DMS79 treated with DMSO at 0.1 percent for 48 hours (cell line): ENCODE measurements at places on chromosomes 1 and 21.

GRCh38 chr1:110706621-110707020 lies 31.9 kb upstream of the KCNA3 start:
- DNase-seq = no peak

- peak; percentile 73 for DNase-seq
Measured at GRCh38 chr1:229037806-229038405, 233.0 kb upstream of the RAB4A start.

DNA sequence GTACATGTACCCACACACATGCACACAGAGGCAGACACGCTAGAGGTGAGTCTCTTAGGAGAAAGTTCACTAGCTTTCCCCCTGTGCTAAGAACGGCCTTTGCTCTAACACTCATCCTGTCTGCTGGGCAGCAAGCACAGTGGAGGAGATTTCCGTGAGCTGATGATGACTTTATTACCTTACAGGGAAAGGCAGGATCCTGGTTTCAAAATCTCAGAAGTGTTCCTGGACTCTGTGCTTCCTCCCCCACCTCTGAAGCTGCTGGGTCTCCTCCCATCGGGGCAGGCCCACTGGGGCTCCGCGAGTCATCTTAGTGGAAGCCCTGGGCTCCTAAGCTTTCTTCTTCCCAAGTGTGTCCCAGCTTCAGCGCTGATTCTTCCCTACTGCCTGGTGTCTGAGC lies 2.7 kb downstream of the FAM3B start:
- no peak for DNase-seq

DNA sequence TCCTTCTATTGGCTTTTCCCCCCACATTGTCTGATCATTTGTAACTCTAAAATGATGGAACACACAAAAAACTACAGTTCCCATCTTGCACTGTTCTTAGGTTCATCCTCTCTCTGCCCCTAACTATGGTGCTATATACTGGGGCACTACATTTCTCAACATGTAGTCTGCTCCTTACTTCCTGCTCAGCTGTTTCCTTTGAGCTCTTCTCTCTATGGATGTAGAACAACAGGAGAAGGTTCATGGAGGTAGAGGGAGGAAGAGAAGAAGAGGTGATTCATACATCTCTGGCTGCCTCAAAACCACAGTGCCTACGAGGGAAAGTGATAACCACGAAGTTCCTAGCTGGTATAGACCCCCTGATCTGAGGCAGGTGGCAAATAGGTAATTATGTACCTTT lies 7.0 kb upstream of the C1orf146 start:
- DNase-seq = no peak

- no peak for DNase-seq
Measured at GRCh38 chr1:201180901-201181300, 9.7 kb upstream of the IGFN1 start.

DNA sequence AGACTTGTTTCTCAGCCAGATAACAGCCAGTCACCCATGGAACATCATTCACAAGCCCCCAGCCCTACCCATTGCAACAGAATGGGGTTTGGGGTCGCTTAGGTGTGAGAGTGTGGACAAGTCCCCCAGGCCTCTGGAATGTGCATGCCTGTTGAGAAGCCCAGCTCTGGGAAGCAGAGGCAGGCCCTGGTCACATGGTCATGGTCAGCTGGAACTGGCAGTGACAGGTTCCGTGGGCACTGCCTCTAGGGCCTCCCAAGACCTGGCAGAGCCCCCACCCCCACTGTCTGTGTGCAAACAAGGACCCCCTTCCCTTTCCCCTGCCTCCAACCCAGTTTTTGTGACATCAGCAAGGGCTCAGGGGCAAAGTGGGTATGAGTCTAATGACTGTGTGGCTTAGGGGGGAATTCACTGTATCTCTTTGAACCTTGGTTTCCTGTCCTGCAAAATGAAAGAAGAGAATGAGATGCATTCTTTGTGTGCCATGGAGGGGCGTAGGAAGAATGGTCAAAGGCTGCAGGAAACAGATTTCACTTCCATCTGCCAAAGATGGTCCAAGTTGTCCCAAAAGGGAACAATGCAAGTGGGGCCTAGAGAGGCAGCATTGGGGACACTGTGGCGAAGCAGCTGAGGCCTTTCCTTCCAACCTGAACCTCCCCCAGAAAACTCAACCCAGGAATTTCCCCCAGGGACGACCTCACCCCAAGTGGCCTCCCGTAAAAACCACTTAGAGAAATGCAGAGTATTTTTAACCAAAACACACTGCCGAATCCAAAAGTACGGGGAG lies 34.7 kb upstream of the SELENON start:
- peak; percentile 54 for DNase-seq

DNA sequence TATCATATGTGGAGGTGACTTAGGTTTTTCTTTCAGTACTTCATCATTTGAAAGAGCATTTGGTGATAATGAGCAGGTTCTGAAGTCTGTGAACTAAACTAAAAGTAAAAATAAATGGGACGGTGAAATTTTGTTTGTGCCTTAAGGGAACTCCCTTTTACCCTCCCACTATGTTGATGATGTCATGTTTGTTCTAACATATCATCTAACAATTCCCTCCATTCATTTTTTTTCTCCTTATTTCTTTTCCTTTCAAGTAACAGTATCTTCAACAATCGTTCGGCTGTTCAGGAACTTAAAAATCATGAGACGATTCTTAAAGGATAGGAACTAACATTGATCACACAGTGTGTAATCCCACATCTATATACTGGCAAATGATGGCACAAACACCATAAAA lies 30.0 kb upstream of the IRF2BP2 start:
- DNase-seq = no peak

DNA sequence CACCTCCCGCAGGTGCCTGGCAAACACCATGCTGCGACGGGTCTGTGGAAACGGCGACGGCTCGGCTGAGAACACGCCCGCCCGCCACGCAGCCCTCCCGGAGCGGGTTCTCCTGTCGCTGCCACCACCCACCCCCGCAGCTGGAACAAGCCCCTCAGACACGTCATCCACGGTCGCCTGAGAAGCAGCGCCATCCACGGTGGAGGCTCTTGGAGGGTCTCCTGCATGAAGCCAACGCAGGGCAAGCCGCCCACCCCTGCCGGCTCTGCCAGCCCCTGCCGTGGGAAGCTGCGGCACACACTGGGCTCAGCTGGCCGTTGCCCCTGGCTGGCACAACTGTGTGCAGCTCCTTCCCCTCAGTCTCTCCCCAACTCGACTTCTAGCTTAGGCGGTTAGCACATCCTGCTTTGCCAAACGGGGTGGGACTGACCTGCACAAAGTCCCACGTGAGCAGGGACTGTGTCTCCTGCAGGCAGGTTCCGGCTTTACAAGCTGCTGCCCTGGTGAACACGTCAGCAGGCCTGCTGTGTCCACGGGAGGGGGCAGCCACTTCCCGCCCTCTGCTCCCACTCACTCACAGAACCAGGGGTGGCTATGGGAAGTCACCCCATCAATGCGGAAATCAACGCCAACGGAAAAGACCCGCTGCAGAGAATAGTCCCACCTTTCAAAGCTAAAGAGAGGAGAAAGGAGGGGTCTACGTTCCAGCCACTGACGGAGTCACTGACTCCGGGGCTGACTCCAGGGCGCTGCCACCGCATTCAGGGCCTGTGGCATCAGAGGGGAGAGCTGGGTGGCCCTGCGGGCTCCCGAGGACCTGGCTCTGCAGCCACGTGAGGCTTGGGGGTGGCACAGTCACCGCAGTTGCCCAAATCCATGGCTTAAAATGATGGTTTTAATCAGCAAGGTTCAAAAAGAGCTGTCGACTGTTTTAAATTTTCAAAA lies 10.3 kb downstream of the POFUT2 start:
- no peak for DNase-seq

DNA sequence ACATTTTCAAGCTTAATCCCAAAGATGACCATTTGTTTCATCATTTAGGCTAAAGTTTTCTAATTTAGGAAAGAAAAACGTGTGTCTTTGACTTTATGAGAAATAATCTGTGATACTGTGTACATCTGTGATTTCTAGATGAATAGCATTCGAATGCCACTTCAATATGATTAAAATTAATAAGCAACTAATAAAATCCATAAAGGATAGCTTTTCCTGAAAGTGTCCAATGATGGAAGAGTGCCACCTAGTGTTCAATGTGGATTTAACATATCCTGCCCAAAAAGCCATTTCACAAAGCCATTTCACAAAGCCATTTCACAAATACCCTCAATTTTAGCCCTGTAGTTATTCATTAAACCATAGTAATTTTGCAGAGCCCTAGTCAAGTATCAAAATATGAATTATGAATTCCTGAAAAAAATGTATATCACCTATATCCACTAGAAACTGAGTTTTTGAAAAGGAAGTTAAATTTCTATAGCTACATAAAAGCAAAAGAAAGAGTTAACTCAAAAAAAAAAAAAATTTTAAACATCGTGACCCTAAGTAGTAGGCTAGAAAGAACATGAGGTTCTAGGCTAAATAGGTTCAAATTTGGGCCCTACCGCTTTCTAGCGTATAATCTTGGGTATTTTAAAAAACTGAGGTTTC lies 19.1 kb downstream of the NME7 start:
- DNase-seq = peak; percentile 70

GRCh38 chr1:177984136-177984525 lies 14.3 kb upstream of the SEC16B start:
- DNase-seq = no peak

- peak; percentile 57 for DNase-seq
Measured at GRCh38 chr1:24417681-24418080, 2.1 kb downstream of the NIPAL3 start.

DNA sequence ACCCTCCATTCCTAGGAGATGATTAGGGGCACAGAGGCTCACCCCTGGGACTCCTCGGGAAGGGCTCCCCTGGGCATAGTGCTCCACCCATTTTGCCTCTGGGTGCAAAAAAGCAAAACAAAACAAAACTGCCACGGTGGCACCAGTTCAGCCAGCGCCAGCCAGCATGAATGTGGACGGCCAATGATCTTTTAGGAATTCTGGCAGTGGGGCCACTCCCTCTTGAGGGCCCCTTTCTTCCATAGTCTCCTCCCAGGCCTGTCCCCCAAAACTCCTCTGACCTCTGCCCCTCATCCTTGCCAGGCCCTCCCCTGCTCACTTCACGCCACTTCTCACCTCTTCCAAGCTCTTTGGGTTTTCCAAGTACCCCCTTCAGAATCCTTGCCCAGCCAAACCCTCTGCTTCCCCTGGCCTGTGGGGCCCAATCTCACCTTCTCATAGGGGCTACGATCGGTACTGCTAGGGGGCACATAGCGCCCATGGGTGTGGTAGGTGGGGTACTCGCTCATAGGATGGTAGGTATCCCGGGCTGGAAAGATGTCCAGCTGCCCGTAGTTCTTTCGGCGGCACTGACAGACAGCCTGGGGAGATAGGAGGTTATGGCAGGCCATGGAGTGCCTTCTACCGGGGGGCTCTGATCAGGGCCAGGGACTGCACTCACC lies 13.3 kb downstream of the TRIM46 start:
- DNase-seq = peak; percentile 56

- DNase-seq = no peak
Measured at GRCh38 chr1:21220815-21221214, 44.1 kb upstream of the EIF4G3 start.

DNA sequence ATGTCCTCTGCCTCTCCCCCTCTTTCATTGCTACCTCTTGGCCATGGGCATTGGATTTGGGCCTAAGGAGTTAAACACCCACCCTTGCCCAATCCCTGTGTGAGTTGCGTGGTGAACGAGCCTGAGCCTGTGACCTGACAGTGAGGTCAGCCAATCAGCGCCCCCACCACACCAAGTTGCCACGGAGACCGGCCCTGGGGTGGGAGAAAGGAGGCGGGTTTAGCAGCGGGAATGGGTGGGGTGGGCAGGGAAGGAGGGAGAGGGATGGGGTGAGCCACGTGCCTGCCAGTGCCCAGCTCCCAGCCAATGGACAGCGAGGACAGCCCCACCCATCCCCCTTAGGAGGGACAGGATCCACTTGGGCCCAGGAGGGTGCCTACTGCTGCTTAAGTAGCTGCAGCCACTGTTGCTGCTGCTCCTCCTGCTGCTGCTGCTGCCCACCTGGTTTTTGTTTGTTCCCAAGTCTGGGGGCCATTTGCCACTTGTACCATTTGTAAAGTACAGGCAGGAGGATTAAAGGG lies 9.5 kb downstream of the ZBTB7B start:
- DNase-seq = peak; percentile 57

DNA sequence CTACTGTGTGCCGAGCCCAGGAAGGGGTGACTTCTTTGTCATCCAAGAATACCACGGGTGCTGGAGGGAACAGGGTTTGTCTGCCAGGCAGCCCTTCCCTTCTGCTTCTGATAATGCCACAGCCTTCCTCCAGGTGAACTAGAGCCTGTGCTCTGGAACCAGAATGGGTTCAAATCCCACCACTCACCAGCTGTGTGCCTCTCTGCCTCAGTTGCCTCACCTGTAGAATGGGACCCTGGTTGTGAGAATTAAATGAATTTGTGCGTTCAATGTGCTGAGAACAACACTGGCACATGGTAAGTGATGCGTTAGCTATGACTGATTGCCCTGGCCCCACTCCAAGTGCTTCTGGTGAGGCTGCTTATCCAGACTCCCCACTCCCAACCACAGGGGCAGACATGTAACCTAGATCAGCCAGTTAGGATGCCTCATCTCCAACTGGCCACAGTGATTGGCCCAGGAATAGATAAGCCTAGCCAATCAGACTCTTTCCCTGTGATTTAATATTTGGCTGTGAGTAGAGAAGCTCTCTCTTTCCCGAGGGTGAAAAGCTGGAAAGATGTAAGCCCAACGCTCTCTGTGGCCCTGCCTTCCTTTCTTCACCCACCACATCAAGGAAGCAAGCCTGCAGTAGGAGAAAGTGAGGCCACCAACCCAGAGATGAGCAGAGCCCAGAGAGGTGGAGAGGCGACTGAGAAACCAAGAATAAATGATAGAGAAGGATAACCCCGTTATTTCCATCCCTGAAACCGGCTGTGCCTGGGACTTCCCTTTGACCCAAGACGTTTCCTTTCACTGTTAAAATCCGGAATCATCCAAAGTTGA lies 20.8 kb upstream of the LAPTM5 start:
- DNase-seq = peak; percentile 79

DNA sequence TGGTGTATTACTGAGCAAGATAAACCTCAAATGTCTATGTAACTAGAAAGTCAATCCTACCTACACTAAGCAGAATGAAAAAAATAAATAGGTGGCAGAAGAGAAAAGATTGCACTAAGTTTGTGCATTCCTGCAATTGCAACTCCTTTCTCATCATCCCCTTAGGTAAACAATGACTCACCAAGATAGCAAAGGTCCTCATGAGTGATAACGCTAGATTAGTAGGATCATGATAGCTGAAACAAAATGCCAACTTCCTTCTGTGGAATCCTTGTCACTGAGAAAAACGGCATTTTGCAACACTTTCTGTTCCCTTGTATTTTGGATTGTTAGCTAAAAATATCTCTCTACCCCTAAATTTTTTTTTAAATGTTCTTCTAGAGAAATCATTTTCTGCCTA lies 20.0 kb upstream of the FCER1A start:
- no peak for DNase-seq

DNA sequence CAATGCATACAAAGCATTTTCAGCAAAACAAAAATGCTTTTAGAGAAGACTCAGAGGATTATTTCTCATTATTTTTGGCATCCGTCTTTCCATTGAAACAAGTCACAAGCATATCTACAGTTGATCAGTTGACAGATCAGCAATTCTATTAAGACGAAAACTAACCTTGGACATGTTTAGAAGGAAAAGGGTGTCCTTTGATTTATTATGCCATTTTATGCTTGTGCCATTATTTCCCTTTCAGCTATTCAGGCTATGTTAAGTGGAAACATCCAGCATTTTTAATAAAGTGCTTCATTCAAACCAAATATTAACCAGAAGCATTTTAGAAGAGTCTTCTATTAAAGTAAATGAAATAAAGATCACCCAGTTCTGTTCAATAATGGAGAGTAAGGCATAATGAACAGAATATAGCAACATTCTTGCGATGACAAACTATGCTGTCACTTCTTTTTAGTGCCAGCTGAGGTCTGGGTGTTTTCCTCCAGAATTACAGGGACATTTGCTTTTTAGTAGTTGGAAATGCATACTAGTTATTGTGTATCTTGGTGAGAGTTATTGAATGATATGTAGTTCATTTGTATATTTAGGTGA lies 481.4 kb downstream of the PLA2G4A start:
- no peak for DNase-seq
